ENCODE measurements at places on chromosomes 2 and 18.

GRCh38 chr2:52632543-52632942 lies 1135.1 kb upstream of the CHAC2 start:
- H3K27me3 ChIP-seq: no peaks in the 10 kb centered on the region
- H3K36me3 ChIP-seq: no peaks in the 10 kb centered on the region
- no peaks in the 10 kb centered on the region for H3K4me1 ChIP-seq
- no peak for DNase-seq
- no peak overlapping the region for H3K4me3 ChIP-seq
- no peak overlapping the region for H3K27ac ChIP-seq

DNA sequence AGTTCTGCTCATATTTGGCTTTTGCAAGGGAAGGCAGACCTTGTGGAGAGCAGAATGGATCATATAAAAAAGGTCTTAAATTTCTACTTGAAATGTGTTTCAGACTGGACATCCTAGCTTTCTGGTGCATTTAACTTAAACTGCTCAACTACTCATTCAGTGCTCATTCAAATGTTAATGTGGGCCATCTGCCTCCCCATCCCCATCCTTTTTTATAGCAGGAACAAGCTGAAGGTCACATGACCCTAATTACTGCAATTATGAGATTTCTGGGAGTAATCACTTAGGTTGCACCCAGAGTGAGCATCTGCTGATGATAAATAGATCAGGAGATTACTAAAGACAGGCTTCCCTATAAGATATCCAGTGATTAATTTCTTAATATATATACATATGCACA lies 96.1 kb downstream of the MAP2 start:
- H3K36me3 ChIP-seq: no peaks in the 10 kb centered on the region
- H3K27me3 ChIP-seq: no peaks in the 10 kb centered on the region
- no peaks in the 10 kb centered on the region for H3K4me1 ChIP-seq
- H3K4me3 ChIP-seq: no peak overlapping the region
- DNase-seq: no peak

DNA sequence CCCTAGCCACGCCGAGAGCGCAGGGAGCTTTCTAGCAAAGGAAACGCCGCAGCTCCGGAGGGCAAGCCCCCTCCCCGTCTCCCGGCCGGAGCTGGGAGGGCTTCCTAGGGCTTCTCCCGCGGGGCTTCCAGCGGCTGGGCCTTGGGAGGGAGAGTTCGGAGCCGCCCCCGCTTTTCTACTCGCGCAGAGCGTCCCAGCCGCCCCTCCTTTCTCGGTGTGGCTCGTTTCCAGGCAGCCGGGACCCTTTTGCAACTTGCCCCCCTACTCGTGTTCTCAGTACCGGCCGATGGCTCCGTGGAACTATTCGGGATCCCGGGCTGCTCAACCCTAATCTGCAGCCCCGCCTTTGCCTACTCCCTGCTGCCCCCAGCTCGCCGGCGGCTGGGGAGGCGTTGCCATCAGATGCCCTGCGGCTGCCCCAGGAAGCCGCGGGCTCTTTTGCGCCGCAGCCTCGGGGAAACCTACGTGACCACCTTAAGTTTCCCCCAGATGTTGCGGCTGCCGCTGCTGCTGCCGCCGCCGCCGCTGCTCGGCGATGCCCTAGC lies 1.5 kb upstream of the NR4A2 start:
- peak overlapping the region; percentile 99 for H3K27ac ChIP-seq
- H3K4me3 ChIP-seq: peak overlapping the region; percentile 81
- peaks cover 7% of the 10 kb centered on the region for H3K27me3 ChIP-seq
- peak; percentile 86 for DNase-seq

DNA sequence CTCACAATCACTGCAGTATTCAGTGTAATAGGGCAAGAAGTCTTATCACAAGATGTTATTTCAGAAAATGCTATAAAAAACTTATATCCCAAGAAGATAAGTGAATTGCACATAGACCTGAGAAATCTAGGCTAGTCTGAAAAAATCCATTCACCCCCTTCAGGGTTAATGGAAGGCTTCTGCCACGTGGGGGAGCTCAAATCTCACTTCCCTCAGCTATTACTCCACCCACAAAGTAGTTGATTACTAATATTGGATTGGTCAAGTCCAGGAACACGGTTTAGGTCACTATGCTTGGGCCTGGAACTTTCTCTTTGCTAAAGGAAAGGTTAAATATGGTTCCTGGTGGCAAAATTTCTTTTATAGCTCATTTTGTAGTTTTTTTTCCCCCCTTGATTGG lies 51.2 kb upstream of the ADAM23 start:
- H3K4me1 ChIP-seq: no peaks in the 10 kb centered on the region
- peak; percentile 68 for DNase-seq
- H3K27me3 ChIP-seq: no peaks in the 10 kb centered on the region
- no peaks in the 10 kb centered on the region for H3K36me3 ChIP-seq
- H3K27ac ChIP-seq: no peak overlapping the region
